ENCODE measurements at places on chromosomes 11 and 22.

GRCh38 chr22:49566141-49566541 is 261.5 kb downstream of the BRD1 start:
- no peak for DNase-seq

DNA sequence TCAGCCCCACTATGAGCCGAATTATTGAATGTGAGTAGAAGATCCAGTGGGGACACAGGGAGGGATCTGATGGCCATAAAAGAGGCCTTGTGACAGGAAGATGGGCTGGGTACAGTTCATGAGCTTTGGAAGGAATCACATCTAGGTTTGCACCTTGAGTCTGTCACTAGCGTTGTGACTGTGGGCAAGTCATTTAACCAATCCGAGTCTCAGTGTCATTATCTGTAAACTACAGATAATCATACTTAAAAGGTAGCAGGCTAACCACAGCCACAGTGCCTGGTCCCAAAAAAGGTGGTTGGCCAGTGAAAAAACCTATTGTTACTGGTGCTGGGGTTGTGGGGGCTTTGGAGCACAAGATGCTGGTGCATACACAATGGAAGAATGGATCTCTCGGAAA is 3.8 kb downstream of the HEPN1 start:
- no peak for DNase-seq

DNA sequence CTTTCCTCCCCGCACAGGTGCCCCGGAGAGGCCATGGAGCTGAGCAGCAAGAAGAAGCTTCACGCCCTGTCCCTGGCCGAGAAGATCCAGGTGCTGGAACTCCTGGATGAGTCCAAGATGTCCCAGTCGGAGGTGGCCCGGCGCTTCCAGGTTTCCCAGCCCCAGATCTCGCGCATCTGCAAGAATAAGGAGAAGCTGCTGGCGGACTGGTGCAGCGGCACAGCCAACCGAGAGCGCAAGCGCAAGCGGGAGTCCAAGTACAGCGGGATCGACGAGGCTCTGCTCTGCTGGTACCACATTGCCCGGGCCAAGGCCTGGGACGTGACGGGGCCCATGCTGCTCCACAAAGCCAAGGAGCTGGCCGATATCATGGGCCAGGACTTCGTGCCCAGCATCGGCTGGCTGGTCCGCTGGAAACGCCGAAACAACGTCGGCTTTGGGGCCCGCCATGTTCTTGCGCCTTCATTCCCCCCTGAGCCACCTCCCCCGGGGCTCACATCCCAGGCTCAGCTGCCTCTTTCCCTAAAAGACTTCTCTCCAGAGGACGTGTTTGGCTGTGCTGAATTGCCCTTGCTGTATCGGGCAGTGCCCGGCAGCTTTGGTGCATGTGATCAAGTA is 1.3 kb downstream of the TIGD3 start:
- no peak for DNase-seq

- no peak for DNase-seq
Measured at GRCh38 chr11:8709002-8709672, 26.5 kb downstream of the RPL27A start.

GRCh38 chr22:46121523-46122287 is 28.6 kb upstream of the PPARA start:
- DNase-seq, result no peak

DNA sequence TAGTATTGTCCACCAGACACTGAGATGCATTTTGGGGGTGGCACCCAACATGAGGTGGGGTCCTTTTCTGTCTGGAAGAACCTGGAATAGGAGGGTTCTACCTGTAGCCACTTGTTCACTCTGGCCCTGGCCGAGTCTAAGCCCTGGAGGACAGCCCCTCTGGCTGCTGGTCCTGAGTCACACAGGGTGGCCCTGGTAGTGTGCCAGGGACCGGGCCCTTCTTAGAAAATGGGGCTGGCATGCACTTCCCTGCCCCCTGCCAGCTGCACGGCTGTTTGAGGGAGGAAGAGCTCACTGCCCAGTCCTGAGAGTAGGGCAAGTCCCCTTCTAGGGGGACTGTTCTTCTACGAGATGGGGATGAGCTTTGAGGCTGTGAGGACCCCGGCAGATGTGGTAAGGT is 2.2 kb downstream of the PLCB3 start:
- no peak for DNase-seq

DNA sequence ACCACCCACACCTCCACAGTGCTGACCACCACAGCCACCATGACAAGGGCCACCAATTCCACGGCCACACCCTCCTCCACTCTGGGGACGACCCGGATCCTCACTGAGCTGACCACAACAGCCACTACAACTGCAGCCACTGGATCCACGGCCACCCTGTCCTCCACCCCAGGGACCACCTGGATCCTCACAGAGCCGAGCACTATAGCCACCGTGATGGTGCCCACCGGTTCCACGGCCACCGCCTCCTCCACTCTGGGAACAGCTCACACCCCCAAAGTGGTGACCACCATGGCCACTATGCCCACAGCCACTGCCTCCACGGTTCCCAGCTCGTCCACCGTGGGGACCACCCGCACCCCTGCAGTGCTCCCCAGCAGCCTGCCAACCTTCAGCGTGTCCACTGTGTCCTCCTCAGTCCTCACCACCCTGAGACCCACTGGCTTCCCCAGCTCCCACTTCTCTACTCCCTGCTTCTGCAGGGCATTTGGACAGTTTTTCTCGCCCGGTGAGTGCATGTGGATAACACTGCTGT is 28.4 kb downstream of the MUC5B start:
- DNase-seq, result no peak

GRCh38 chr11:126058105-126058874 is 4.4 kb downstream of the CDON start:
- DNase-seq, result no peak

GRCh38 chr22:21791635-21792625 is 56.3 kb upstream of the YPEL1 start:
- no peak for DNase-seq

DNA sequence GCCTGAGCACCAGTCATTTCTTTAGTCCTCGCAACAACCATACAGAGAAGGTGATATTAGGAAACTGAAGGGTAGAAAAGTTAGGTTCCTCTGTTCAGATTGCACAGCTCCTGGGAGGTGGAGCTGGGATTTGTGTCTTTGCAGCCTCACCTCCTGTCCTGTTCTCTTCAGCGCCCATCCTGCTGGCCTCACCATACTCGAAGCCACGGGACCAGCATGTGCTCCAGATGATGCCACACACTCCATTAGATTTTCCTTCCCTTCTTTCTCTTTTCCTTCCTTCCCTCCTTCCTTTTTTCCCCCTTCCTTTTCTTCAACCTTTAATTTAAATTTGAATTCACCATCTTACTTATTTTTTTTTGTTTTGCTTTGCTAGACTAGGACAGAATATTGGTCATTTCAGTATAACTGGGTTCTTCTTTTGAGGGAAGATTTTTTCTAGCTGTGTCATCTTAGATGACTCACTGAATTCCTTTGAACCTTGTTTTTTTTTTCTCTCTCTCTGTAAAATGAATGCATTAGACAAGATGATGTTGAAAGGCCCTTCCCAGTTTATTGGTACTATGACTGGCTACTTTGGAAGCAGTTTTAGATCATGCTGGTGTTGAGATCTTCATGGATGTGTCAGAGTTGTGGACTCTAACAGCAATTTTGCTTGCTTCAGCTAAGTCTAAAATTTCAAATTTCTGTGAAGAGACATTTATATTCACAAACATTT is 662.5 kb upstream of the TENM4 start:
- no peak for DNase-seq

GRCh38 chr11:45560155-45560912 is 105.1 kb downstream of the CHST1 start:
- DNase-seq, result peak; percentile 26

DNA sequence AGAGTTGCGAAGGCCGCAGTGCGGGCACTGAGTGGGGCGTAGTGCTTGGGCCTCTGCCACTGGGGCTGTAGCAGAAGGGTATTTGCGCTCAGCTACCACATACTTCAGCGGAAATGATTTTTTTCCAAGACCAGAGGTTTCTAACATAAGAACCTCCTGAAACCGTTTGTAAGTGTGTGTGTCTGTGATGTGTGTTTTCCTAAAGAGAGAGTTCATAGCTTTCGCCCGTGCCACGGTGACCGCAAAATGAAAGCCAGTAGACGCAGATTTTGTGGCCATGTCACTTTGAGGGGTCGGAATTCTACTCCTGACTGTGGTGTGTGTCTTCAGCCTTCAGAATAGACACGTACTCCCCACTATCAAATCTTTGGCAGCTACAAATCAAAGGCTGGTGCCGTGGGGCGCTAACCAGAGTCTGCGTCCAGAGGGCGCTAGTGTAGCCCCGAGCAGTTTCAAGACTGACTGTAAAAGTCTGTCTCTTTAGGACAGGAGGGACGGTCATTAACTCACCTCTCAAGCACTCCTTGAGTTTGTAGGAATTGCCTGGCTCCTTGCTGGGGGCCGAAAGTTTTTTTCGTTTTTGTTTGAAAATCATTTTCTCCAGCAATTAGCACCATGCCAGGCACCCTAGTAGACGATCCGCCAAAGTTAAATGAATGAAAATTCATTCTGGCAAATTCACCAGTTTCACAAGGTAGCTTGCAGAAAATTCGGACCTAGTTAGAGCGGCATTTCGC is 2.5 kb upstream of the CALCA start:
- no peak for DNase-seq

All from NCI-H1694 (cell line).